Pulmonary artery endothelial cell (primary cell): ENCODE measurements at places on chromosomes 3 and 15. TPM values are rescaled to one million over a fixed set of nuclear protein-coding genes. Genes with fewer than 3 reads are reported as not detected.
A peak's percentile ranks its signal among the peaks of the same experiment; 100 is the strongest.

DNA sequence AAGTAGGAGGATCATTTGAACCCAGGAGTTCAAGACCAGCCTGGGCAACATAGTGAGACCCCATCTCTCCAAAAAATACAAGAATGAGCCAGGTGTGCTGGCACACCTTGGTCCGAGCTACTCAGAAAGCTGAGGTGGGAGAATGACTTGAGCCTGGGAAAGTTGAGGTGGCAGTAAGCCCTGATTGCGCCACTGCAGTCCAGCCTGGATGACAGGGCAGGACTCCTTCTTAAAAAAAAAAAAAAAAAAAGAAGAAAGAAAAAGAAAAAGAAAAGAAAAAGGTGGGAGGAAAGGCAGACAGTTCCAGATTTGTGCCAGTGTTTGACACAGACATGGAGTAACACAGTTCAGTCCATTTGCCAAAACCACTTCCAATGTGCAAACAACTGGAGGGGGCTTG, 75.7 kb downstream of the ATP10A start:
- no peak for DNase-seq

The PDCD6IP gene
- total RNA-seq = 136 and 170 TPM in 2 replicates

DNA sequence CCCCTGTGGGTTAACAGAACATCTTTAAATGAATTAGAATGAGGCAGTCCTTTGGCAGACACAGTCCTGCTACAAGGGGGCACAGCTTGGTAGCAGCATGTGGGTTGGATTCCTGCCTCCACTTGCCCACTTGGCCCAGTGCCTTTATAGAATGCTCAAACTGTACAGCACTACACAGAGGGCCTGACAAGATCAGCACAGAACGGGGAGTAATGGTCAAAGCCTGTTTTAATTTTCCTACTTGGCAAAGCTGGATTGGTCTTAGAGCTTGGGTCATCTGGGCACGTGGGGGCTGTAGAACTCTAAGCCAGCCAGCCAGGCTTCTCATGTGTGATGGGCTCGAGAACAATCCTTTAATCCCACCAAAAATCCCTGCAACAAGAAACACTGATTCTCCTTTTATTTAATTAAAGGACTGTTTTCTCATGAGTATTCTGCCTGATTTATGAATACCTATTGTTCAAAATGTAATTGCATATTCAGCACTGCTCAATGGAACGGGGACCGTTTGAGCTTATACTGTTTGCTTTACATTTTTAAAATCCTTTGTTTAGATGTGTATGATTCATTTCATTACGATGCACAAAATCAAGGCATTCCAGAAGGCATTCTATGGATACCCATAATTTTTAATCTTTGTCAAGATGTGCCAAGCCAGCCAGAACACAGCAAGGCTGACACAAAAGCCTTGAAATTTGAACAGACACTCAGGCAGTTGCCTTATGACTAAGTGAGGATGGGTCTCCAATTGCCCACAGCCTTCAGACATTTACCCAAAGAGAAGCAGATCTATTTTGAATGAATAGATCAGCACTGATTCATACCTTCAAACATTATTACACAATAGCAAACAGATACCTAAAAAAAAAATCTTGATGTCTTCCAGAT, 249.3 kb upstream of the TGFBR2 start:
- no peak for DNase-seq

The RTP4 gene
- 0.46 and 0.99 TPM in 2 replicates for total RNA-seq

GRCh38 chr3:124558991-124559845, 171.0 kb upstream of the UMPS start:
- peak; percentile 77 for DNase-seq

DNA sequence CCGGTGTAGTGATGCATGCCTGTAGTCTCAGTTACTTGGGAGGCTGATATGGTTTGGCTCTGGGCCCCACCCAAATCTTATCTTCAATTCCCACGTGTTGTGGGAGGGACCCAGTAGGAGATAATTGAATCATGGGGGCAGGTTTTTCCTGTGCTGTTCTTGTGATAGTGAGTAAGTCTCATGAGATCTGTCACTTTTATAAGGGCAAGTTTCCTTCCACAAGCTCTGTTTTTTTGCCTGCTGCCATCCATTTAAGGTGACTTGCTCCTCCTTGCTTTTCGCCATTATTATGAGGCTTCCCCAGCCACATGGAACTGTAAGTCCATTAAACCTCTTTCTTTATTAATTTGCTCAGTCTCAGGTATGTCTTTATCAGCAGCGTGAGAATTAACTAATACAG, 566.7 kb upstream of the NECTIN3 start:
- no peak for DNase-seq

DNA sequence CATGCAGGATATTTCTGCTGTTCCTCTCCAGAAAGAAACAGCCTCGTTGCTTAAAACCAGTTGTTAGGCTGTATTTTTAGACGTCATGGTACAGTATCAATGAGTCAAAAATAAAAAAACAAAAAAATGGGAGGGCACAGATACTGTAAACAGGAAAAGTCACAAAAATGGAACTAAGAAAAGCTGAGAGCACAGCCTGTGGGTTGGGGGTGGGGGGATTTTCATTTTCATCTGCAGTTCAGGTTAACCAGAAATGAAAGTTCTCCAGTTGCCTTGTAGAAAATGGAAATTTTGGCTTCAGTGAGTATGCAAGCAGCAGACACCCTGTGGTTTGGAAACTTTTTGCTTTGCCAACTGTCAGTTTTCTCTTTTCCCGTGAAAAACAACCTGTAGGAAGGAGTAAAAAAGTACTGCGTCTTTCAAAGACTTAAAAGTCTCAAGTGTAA, 59.0 kb downstream of the FRMD4B start:
- DNase-seq = no peak

The CSPG5 gene
- 0.66 and 0.71 TPM in 2 replicates for total RNA-seq

DNA sequence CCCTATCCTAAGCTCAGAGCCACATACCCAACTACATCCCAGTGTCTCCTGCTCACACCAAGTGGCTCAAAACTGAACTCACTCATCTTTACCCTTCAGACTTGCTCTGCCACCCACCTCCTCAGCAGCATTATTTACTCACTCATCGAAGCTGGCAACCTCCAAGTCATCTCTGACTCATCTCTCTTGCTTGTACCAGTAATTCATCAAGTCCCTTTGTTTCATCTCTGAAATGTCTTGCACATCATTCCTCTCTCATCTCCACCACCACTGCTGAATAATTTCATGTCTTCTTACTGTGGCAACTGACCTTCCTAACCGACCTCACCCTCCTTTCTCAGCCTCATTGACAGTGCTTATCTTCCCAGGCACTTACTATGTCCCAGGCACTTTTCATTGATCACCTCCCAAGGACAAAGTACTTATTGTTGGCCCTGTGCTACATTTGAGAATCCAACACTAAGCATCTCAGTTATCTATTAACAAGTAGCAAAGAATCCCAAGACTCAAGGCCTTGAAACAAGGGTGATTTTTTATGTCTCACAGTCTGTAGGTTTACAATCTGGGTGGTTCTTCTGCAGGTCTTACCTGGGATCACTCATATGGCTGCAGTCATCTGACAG, 82.0 kb downstream of the MRPL46 start:
- DNase-seq = no peak
